Central memory CD8-positive, alpha-beta T cell (primary cell): ENCODE measurements at places on chromosomes 2 and 18.

DNA sequence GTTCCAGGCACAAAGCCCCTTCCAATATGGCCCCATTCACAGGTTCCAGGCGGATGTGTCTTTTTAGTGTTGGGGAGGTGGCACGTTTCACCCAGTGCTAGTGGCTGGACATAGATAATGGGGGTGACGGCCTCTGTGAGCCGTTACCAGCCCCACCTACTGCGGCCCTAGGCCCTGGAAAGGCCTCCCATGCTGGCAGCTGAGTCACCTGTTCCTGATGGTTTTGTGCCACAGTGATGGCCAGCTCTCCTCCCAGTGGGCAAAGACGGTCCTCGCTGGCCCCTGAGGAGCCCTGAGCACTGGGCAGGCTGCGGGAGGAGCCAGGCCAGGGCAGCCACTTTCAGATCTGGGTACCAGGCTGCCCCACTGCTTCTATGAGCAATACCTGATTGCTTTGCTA is 40.0 kb upstream of the GPC1 start:
- DNase-seq, result no peak

DNA sequence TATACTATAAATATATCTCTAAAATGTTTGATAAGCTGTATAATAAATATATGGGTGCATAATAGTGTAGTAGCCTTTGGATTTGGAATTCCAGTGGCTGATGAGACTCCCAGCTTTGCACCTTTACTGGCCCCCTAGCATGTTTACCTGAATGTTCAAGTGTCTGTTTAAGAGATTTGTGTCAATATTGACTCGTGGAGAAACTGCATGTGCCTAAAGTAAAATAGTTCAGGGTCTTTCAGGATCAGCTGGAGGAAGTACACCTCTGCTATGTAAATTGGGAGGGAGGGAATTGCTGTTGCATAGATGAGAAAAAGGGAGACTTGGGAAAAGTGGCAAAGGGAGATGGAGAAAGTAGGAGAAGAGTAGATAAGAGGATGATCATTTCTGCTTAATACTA is 23.9 kb downstream of the ME2 start:
- DNase-seq, result no peak

GRCh38 chr2:204628926-204629712 is 83.8 kb downstream of the PARD3B start:
- DNase-seq, result no peak

GRCh38 chr18:68564961-68565360 is 149.9 kb downstream of the TMX3 start:
- DNase-seq, result no peak

DNA sequence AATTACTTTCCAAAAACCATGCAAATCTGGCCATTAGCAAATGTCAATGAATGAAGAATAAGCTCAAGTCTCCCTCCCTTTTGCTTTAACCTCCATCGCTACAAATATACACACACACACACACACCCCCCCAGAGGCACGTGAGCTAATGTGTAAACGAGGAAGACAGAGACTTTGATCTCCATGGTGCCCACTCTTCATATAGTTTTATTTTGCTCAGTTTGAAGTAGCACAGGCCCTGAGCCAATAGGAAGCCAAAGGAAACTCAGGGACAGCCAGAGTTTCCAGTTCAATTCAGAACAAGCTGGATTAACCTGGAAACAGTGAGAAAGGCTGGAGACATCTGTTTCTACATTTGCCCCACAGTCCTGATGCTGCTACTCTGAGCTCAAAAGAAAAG is 248.4 kb upstream of the MEIS1 start:
- DNase-seq, result no peak

GRCh38 chr18:32867330-32867729 is 94.5 kb upstream of the KLHL14 start:
- DNase-seq, result no peak

GRCh38 chr2:231450548-231450989 is 13.7 kb downstream of the NCL start:
- DNase-seq, result no peak

GRCh38 chr18:22094358-22094734 is 75.0 kb upstream of the GATA6 start:
- no peak for DNase-seq
